ENCODE measurements at places on chromosomes 16 and 17. TPM values are rescaled to one million over a fixed set of nuclear protein-coding genes. Genes with fewer than 3 reads are reported as not detected.

TMEM235 gene
- total RNA-seq: not detected

KRT15 gene
- total RNA-seq: 0.63 TPM

TEDC2 gene
- 0.34 TPM for total RNA-seq

LPCAT2 gene
- 15.8 TPM for total RNA-seq

ST6GALNAC2 gene
- 1.4 TPM for total RNA-seq

DOK4 gene
- total RNA-seq: 20.9 TPM

RNF213 gene
- 111 TPM for total RNA-seq

SMPD3 gene
- total RNA-seq: 0.09 TPM

CIBAR2 gene
- total RNA-seq: not detected

Data from bronchial smooth muscle cell (primary cell).